ENCODE measurements at places on chromosomes 3 and 15.

GRCh38 chr3:175704366-175705055 lies 845.4 kb downstream of the NAALADL2 start:
- DNase-seq = no peak

DNA sequence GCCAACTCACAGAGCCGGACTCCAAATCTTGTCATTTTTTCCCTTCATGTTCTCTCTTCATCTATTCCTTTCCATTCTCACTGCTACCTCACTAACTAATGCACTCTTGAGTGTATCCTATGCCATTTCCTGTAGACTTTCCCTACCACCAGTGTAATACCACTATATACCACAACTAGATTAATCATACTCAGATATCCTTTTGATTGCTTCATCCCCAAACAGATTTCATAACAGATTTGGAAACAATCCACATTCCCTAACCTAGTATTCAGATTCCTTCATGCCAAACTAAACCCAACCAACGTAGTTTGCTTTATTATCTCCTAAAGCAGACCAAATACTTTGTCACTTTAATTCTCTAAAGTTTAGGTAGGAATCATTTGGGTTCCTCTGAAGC lies 2.6 kb upstream of the PLOD2 start:
- peak; percentile 90 for DNase-seq

DNA sequence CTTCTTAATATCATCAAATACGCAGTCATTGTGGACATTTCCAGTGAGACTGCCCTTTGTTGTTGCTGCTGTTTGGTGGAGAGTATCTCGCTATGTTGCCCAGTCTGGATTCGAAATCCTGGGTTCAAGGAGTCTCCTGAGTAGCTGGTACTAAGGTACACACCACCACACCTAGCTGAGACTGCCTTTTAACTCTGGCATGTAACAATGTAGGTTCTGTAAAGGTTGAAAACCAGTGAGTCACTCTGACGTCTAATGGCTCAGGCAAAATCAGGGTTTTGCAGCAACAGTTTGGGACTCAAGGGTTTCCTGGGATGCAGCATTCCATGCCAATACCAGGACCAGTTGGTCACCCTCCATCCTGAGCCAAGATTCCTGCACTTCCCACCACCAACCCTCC lies 52.2 kb downstream of the AQP9 start:
- no peak for DNase-seq

- peak; percentile 7 for DNase-seq
These were observed 23.4 kb downstream of the RHOA start for GRCh38 chr3:49388289-49388820.

DNA sequence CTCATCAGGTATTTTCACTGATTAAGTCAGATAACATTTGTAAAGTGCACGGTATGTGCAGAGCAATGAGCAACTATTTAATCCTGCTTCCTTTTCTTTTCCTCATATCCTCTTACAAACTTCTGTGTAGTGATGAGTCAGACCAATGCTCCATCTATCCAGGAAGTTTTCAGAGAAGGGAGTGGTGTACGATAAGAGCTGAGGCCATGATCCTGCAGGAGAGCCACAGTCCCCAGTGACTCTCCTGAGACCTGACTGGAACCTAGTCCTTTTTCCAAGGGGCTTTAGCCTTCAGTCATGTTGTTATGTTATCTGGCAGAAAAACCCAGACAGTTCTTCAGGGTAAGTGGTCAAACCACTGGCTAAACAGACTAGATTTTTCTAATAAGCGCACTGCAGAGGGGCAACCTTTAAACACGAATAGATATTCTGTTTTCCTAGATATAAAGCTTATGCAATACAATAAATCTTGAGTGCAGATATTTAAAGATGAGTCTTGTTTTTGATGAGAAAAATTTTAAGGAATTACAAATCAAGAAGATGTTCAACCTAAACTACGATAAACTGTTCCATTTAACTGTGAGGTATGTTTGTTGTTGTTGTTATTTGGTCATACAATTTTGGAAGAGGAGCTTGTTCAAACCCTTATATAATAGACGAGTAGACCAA lies 110.5 kb upstream of the RAP2B start:
- peak; percentile 77 for DNase-seq

GRCh38 chr15:77291107-77291506 lies 128.8 kb downstream of the PEAK1 start:
- DNase-seq = no peak

DNA sequence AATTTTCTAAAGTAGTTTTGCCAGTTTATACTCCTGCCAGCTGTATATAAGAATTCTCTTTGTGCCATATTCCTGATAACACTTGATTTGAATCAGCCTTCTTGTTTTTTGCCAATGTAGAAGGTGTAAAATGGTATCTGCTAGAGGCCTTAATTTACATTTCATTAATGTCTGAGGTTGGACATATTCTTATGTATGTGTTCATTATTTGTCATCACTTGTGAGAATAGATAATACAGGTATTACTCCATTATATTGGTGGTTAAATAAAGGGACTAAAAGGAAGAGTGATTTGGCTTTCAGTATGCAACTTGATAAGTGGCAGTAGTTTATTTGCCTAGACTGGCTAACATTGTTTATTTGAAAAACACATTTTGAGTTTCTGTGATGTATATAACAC lies 25.8 kb downstream of the PAK2 start:
- DNase-seq = no peak

- DNase-seq = no peak
These were observed 66.5 kb downstream of the PLXNA1 start for GRCh38 chr3:127049393-127049792.

GRCh38 chr3:135497979-135498378 lies 467.5 kb upstream of the PPP2R3A start:
- no peak for DNase-seq

DNA sequence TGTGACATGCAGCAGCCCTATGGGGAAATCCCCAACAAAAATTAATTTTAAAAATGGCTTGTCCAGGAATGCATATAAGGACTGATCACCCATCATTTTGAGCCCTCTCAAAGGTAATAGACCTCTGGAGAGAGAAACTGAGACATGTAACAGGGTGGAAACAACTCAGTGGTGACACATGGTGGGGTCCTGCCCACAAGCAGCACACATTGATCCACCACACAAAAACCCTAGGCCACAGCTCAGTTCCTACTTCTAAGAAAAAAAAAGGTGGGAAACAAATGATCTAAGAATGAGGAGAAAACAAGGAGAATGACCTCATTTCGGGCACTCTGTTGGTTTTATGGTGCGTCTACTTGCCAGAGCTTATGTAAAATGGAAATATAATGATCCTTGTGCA lies 1.9 kb upstream of the SLC41A3 start:
- DNase-seq = no peak

- DNase-seq = no peak
These were observed 122.0 kb downstream of the MECOM start for GRCh38 chr3:169541528-169541927.

DNA sequence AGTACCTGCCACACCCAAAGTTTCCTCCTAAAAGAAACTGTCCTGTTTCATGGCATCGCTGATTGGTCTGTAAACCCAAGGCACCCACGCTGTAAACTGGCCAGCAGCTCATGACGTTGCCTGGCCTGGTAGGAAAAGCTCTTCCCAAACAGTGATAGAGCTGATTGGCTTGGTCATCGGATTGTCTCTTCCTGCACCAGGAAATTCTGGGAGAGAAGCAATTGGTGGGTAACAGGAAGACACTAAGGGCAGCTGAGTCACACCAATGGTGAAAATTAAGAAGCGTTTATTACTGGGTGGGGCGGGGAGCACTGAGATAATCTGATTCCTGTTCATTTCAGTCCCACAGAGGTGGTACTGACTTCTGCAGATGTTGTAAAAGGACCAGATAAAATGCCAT lies 31.0 kb downstream of the KLHL6 start:
- DNase-seq = no peak

DNA sequence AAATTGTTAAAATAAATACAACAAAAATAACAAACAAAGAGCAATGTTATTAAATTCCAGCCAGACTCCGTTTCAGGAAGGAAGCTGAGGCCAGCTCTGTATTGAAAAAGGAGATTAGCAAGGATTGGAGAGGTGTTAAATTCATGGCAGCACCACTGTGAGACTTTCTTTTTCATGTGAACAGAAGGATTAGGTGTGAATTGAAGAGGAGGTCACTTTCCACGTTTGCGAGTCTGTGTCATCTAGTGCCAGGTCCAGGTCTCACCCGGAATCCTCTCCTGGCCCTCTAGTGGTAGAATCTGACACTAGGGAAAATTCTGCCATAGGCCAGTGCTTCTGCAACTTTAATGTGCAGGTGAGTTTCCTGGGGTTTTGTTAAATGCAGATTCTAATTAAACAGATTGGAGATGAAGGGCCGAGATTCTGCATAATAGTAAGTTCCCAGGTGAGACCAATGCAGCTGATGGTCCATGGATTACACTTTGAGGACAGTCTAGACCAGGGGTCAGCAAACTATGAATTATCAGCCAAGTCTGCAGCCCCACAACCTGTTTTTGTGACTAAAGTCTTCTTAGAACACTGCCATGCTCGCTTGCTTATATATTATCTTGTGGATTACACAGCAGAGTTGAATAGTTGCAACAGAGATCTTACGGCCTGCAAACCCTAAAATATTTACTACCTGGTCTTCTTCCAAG lies 9.2 kb upstream of the SLC6A1 start:
- DNase-seq = peak; percentile 21

GRCh38 chr15:49693498-49693897 lies 72.7 kb downstream of the DTWD1 start:
- DNase-seq = peak; percentile 17

GRCh38 chr3:142278451-142278850 lies 53.1 kb upstream of the GK5 start:
- no peak for DNase-seq

DNA sequence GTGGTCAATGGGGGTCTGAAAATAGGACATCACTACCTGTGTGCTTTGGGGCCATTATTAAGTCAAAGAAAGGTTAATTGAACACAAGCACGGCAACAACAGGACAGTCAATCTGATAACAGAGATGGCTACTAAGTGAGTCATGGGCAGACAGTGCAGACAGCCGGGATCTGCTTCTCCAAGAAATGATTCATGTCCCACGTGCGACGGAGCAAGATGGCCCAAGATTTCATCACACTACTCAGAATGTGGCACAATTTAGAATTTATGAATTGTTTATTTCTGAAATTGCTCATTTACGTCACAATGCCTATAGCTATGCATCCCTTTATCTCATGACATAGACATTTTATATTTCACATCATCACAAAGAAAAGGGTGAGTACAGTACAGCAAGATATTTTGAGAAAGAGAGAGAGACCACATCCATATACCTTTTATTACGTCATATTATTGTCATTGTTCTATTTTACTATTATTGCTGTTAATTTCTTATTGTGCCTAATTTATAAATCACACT lies 770.6 kb upstream of the NR2F2 start:
- peak; percentile 95 for DNase-seq

- no peak for DNase-seq
These were observed 204.5 kb upstream of the CMC1 start for GRCh38 chr3:28036599-28037575.

GRCh38 chr3:49683162-49683561 lies 6.1 kb downstream of the MST1 start:
- peak; percentile 21 for DNase-seq

DNA sequence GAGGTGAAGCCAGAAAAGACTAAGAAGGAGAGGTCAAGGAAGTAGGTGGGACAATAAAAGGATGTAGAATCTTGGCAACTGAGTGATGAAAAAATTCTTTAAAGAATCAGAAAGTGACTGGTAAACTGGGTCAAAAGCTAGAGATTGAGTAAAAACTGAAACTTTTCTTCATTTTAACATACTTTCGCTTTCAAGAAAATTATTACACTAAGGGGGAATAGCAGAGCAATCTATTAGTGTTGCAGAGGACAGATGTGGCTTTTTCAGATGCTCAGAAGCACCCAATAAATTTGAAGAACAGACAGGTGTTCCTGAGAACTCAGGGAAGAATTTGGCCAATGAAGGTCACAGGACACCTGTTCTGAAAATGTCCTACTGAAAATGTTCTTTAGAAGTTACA lies 805.4 kb upstream of the ALCAM start:
- no peak for DNase-seq

DNA sequence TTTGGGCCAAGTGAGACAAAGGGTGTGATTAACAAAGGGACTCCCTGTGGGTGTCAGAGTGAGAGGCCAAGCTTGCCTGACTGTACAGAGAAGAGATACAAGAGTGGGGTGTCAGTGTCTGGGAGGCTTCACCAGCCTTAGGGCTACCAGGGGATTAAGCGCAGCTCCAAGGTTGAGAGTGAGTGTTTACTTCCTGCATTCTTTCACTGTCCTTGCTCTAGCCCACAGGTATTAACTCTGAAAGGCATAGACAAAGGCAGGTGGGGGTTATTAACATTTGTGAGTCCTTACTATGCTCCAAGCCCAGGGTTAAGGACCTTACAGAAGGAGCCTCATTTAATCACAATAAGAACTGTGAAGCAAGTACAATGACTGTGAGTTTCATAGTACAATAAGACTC lies 107.6 kb downstream of the IL20RB start:
- no peak for DNase-seq

DNA sequence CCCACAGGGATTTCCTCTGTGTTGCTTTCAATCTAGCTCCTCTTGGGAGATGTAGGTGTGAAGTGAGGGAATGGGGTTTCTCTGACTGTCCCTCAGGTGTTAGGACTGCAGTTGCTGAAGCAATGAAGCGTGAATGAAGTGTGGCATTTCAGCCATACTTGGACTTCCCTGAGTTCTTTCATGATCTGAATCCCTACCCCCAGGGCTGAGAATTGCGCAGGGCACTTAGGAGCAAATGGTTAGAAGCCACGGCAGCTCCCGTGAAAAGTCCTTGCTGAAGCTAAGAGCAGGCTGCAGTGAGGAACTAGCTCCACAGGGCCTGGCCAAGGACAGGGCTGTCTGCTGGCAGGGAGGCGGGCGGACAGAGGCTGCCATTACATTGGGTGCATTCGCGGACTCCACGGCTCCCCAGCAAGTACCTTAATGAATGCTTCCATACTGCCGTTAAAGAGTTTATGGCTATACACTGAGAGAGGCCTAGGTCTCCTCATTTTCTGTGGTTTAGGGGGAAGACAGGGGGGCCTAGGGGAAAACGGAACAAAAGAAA lies 69.0 kb upstream of the RAD18 start:
- no peak for DNase-seq

- peak; percentile 80 for DNase-seq
These were observed 398.9 kb upstream of the TPRG1 start for GRCh38 chr3:188772886-188773285.

DNA sequence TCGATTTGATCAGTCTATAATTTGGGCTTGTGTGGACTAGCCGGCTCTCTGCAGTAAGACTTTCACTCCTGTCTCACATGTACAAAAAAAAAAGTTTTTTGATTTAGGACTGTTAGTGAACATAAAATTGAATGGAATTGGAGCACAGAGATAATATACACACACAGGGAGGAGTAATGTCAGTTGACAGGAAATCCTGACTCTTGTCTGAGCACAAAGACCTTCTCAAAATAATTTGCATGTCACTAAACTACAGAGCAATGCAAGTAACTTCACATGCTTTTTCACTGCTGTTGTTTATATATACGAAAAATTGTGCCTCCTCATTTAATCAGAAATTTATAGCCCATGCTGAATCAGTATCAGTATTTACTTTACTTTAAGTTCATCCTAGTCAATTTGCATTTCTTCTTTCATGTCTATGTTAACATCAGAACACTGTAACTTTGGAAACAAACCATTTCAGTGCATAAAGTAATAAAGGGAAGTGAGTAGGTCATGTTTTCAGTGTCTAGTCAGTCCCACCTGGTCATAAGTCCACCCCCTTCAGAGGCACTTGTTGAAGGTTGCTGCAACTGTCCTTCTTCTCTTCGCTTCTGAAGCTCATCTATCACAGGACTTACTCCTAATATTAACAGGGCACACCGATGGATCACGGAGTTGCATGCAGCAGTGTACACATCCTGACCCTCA lies 115.8 kb downstream of the FBXL22 start:
- no peak for DNase-seq
